ENCODE measurements at places on chromosomes 4 and X. TPM values are rescaled to one million over a fixed set of nuclear protein-coding genes. Genes with fewer than 3 reads are reported as not detected.
A peak's percentile ranks its signal among the peaks of the same experiment; 100 is the strongest.

DNA sequence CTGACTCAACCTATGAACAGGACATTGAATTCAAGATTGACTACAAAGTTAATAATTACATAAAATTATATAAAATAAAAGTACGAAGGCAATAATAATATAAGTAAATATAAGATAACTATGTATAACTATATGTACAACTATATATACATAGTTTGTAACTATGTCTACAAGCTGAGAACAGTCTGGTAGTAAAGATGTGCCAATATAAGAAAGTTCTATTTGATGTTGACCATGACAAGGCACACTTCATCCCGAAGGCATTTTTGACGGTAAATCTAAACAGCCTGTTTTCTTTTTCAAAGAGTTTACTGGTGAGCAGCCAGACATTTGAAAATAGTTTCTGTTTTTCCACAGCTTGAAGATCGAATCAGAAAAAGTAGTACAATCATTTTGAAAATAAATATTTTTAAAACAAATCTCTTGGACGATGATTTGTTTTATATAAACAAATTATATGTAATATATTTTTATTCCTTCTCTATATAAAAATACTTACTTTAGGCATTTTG is 112.9 kb downstream of the CEP44 start:
- H3K27ac ChIP-seq: no peak overlapping the region
- no peaks in the 10 kb centered on the region for H3K27me3 ChIP-seq
- H3K4me3 ChIP-seq: no peak overlapping the region
- no peaks in the 10 kb centered on the region for H3K36me3 ChIP-seq
- peaks cover 8% of the 10 kb centered on the region for H3K4me1 ChIP-seq

DNA sequence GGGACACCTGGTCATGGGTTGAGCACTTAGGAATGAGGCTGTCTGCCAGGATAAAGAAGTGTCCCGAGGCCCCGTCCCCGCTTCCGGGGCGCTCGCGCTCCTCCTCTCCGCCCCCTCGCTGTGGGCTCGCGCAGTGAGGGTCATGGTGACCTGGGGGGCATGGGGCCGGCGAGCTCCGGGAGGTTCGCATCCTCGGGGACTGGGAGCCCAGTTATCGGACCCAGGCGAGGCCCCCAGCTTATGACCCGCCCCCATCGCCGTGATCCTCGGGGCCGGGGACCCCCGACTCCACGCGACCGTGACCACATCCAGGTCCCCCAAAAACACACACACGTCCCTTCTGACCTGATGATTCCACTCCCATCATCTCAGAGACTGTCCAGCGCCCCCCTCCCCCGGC is 35.3 kb upstream of the SRPX start:
- no peak overlapping the region for H3K27ac ChIP-seq
- H3K4me1 ChIP-seq: no peaks in the 10 kb centered on the region
- no peak overlapping the region for H3K4me3 ChIP-seq
- no peak for DNase-seq
- no peaks in the 10 kb centered on the region for H3K36me3 ChIP-seq
- peaks cover 3% of the 10 kb centered on the region for H3K27me3 ChIP-seq

GRCh38 chrX:17226736-17227135 is 148.3 kb upstream of the NHS start:
- H3K27ac ChIP-seq: no peak overlapping the region
- peaks cover 2% of the 10 kb centered on the region for H3K27me3 ChIP-seq
- no peak for DNase-seq
- no peaks in the 10 kb centered on the region for H3K4me1 ChIP-seq

GRCh38 chr4:16785793-16786527 is 112.5 kb downstream of the LDB2 start:
- H3K27ac ChIP-seq: no peak overlapping the region
- H3K36me3 ChIP-seq: no peaks in the 10 kb centered on the region
- no peaks in the 10 kb centered on the region for H3K27me3 ChIP-seq
- no peak overlapping the region for H3K4me3 ChIP-seq

DNA sequence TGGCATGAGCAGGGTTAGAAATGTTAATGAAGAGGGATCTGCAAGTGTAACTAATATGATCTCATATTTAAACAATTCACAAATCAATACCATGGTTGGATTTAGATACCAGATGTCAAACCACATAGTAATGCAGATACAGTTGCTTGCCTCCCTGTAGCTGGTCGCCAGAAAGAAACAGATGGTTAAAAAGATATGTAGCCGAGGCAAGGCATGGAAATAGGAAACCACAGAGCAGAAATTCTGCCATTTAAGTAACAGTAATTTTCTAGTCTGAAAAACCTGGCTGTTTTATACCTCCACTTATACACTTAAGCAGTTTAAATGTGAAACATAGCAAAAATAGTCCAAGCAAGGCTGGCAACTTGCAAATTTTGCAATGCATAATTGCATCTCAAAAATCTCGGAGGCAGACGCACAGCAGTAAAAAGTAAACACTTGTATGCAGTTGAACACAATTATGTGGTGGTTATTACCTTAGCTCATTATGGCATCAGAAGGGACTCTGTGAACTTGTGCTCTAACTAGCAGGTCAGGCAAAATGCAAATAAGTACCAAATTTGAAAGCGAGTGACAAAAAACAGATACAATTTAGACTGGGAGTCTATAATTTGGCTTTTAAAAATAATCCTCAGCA is 126.8 kb downstream of the NAA11 start:
- no peak overlapping the region for H3K4me3 ChIP-seq
- no peaks in the 10 kb centered on the region for H3K36me3 ChIP-seq
- H3K4me1 ChIP-seq: no peaks in the 10 kb centered on the region
- no peak overlapping the region for H3K27ac ChIP-seq
- DNase-seq: no peak
- no peaks in the 10 kb centered on the region for H3K27me3 ChIP-seq

- H3K4me3 ChIP-seq: no peak overlapping the region
- H3K27ac ChIP-seq: no peak overlapping the region
- peaks cover 16% of the 10 kb centered on the region for H3K4me1 ChIP-seq
- H3K27me3 ChIP-seq: no peaks in the 10 kb centered on the region
- no peaks in the 10 kb centered on the region for H3K36me3 ChIP-seq
- DNase-seq: no peak
Measured at GRCh38 chrX:100999451-100999850, 29.9 kb downstream of the ARL13A start.

- no peaks in the 10 kb centered on the region for H3K27me3 ChIP-seq
- H3K4me1 ChIP-seq: peaks cover 2% of the 10 kb centered on the region
- no peak overlapping the region for H3K4me3 ChIP-seq
- no peak overlapping the region for H3K27ac ChIP-seq
Measured at GRCh38 chr4:39855909-39856512, 121.7 kb downstream of the PDS5A start.

GRCh38 chrX:85004255-85004654 is 578 bp downstream of the APOOL start:
- peak overlapping the region; percentile 74 for H3K4me3 ChIP-seq
- peak overlapping the region; percentile 78 for H3K27ac ChIP-seq
- H3K36me3 ChIP-seq: no peaks in the 10 kb centered on the region
- H3K27me3 ChIP-seq: no peaks in the 10 kb centered on the region

- H3K27me3 ChIP-seq: no peaks in the 10 kb centered on the region
- no peak overlapping the region for H3K27ac ChIP-seq
- no peaks in the 10 kb centered on the region for H3K4me1 ChIP-seq
- no peak for DNase-seq
Measured at GRCh38 chr4:40607221-40607620, 22.4 kb downstream of the RBM47 start.

DNA sequence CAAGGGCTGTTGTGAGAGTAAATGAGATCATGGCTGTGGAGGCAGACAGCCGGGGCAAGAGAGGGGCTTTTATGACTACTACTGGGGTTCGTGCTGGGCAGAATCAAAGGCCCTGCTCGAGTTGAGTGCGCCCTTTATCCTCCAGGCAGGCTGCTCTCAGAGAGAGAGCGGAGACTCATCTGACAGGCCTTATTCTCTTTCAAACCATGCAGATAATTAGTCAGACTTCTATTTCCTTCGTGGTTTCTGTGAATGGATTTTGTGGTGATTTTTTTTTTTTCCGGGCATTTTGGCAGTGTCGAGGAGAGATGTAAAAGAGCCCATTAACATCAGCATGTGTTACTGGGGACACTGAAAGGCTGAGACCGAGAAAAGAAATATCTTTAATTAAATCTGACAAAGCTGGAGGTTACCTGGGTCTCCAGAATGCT is 73.6 kb downstream of the MED28 start:
- H3K27me3 ChIP-seq: no peaks in the 10 kb centered on the region
- H3K36me3 ChIP-seq: no peaks in the 10 kb centered on the region
- no peak overlapping the region for H3K27ac ChIP-seq
- no peak for DNase-seq

DNA sequence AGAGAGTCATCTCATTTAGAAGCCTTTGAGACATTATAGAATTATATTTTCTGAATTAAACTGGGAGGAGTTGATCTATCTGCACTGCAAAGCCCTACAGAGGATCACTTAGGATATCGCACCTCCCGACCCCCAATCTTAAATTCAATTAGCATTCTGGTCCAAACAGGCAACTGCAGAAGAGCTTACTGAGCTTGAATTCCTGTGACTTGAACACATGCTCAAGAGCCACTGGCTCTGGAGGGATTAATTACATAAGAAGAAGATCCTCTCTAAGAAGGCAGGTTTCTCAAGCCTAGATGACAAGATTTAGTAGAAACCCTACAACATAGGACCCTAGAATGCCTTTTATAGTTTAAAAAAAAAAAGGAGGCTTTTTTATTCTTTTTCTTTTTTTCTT is 548.9 kb downstream of the ARAP2 start:
- DNase-seq: no peak
- H3K27ac ChIP-seq: no peak overlapping the region

DNA sequence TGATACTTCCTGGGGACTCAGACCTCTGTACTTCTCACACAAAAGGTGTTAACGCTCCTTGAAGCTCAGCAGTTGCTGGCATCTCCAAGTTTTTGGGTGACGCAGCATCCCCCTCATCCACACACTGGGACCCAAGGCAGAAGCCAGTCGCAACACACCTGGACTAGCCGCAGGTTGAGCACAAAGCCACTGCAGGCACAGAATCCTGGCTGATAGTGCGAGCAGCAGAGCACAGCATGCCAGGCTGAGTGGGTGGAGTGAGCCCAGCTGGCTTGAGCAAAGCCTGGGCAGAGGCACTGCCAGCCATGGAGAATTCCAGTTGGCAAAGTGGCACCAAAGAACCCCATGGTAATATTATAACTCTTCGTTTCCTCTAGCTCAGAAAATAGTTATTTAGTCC is 873.2 kb upstream of the NDST4 start:
- H3K4me1 ChIP-seq: no peaks in the 10 kb centered on the region
- DNase-seq: no peak
- no peaks in the 10 kb centered on the region for H3K27me3 ChIP-seq
- H3K4me3 ChIP-seq: no peak overlapping the region
- H3K27ac ChIP-seq: no peak overlapping the region
- no peaks in the 10 kb centered on the region for H3K36me3 ChIP-seq

- no peaks in the 10 kb centered on the region for H3K27me3 ChIP-seq
- peak overlapping the region; percentile 70 for H3K27ac ChIP-seq
- no peak for DNase-seq
- peak overlapping the region; percentile 83 for H3K4me3 ChIP-seq
- peaks cover 15% of the 10 kb centered on the region for H3K4me1 ChIP-seq
Measured at GRCh38 chrX:40646489-40647306, 663 bp downstream of the CXorf38 start.

DNA sequence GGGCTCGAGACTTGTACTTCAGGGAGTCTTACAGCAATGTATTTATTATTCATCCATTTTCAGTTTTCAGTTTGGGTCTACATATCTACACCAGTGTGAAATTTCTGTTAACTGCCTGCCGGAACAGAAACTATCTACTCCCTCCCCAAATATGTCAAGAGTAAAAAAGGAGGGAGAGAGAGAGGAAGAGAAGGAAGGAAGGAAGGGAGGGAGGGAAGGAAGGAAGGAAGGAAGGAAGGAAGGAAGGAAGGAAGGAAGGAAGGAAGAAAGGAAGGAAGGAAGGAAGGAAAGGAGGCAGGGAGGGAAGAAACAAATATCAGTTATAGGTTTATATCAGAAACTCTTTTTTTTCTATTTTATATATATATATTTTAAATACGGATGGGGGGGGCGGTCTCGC is 12.6 kb downstream of the RPL39 start:
- DNase-seq: no peak
- H3K27ac ChIP-seq: no peak overlapping the region
- H3K27me3 ChIP-seq: no peaks in the 10 kb centered on the region

GRCh38 chrX:66638591-66639500 is at the start of gene EDA2R:
Gene EDA2R, minus strand, starts transcription at chrX:66639078. Its CDS starts 23,058 bp downstream, at chrX:66616020.
- H3K36me3 ChIP-seq: no peaks in the 10 kb centered on the region
- peak within 1 kb of the TSS; percentile 77 for H3K27ac ChIP-seq
- peak within 1 kb of the TSS; percentile 55 for H3K4me3 ChIP-seq
- H3K4me1 ChIP-seq: no peaks in the 10 kb centered on the region
- peak; percentile 63 for DNase-seq

- no peaks in the 10 kb centered on the region for H3K27me3 ChIP-seq
- no peaks in the 10 kb centered on the region for H3K4me1 ChIP-seq
- no peak for DNase-seq
- H3K27ac ChIP-seq: no peak overlapping the region
- H3K36me3 ChIP-seq: no peaks in the 10 kb centered on the region
Measured at GRCh38 chrX:51361251-51361650, 28.6 kb downstream of the NUDT10 start.

DNA sequence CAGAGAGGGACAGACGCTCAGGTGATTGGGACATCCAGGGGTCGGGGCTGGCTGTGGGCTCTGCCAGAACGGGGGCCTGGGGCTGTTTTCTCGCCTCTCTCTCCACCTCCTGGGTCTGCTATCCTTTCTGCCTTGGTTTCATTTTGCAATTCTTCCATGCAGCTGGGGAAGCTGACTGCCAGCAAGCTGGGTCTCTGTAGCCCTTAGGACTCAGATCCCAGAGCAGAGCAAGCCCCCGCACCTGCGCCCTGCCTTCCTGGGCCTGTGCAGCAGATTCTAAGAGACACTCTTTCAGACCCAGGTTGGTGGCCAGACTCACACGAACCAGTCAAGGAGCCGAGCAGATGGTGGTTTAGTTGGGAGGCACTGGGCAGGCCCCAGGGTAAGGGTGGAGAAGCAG is 59.1 kb upstream of the GRPEL1 start:
- H3K36me3 ChIP-seq: no peaks in the 10 kb centered on the region
- no peak overlapping the region for H3K4me3 ChIP-seq
- DNase-seq: no peak
- H3K27me3 ChIP-seq: no peaks in the 10 kb centered on the region
- no peak overlapping the region for H3K27ac ChIP-seq

DNA sequence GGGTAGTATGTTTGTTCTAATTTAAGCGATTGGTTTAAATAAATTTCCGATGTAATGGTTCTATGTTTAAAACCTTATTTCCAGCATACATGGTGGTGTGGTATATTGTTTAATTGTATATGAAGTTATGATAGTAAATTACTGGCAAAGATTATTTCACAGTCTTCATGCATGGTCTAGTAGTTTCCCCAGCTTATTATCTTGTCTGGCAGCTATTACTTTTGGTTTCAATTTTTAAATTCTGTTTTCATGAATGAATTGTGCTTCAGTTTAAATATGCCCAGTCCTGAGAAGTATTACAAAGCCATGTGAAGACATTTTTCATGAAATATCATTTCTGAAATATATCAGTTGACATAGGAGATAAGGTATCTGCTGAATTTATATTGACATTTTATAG is 6.3 kb downstream of the ALG13 start:
- no peak for DNase-seq
- no peak overlapping the region for H3K4me3 ChIP-seq
- H3K36me3 ChIP-seq: peaks cover 3% of the 10 kb centered on the region
- H3K27ac ChIP-seq: no peak overlapping the region
- no peaks in the 10 kb centered on the region for H3K4me1 ChIP-seq

The S100G gene
- not detected for polyA plus RNA-seq

The MAGEA1 gene
- not detected for polyA plus RNA-seq

The ANAPC4 gene
- polyA plus RNA-seq: 26.9 TPM

The RAB9A gene
- polyA plus RNA-seq: 43.5 TPM

The PROM1 gene
- polyA plus RNA-seq: not detected

The REST gene
- 22.6 TPM for polyA plus RNA-seq

The CXCL11 gene
- polyA plus RNA-seq: 1.4 TPM

The UGT2B15 gene
- not detected for polyA plus RNA-seq

The HHIP gene
- 0.44 TPM for polyA plus RNA-seq

Measured in keratinocyte (primary cell).